Stimulated activated CD4-positive, alpha-beta T cell treated with anti-CD3 and anti-CD28 coated beads, Interleukin-4, amount 100 ng/mL, for 1 hour (primary cell): ENCODE measurements at places on chromosomes 12 and 14.
A peak's percentile ranks its signal among the peaks of the same experiment; 100 is the strongest.

GRCh38 chr14:51638071-51638944 is 13.4 kb upstream of the FRMD6 start:
- no peak for DNase-seq

- DNase-seq = peak; percentile 25
Measured at GRCh38 chr12:24948420-24948756, 513 bp downstream of the BCAT1 start.

- no peak for DNase-seq
Measured at GRCh38 chr12:54968181-54968730, 16.3 kb downstream of the TESPA1 start.

DNA sequence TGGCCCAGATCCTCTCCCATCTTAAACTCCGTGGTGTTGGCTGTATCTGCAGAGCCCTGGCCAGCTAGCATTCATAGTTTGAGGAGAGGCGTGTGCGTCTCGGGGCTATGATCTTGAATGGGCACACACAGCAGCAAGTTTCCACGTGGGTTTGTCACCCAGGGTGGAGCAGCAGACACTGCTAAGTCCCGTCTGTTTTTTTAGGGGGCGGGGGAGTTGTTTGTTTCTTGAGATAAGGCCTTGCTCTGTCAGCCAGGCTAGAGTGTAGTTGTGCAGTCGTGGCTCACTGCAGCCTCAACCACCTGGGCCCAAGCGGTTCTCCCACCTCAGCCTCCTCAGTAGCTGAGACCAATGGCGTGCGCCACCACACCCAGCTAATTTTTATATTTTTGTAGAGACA is 20.1 kb upstream of the TEX22 start:
- DNase-seq = no peak

DNA sequence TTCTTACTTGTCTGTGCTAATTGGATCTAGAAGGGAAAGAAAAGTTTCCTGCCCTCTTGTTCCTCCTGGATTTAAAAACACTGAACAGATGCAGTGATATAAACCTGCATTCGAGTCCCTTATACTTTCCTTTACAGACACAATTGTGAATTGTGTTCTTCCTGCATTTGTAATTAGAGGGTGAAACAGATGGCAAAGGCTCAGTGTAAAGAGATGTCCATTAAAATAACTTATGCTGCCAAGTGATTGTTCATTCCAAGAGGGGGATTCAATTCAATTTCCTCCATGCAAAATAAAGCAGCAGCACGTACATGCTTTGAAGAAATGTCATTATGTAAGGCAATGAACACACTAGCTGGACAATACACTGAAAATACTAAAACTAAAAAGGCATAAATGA is 248.3 kb upstream of the LRIG3 start:
- DNase-seq = no peak

- no peak for DNase-seq
Measured at GRCh38 chr12:72869024-72869423, 596.9 kb downstream of the TRHDE start.

DNA sequence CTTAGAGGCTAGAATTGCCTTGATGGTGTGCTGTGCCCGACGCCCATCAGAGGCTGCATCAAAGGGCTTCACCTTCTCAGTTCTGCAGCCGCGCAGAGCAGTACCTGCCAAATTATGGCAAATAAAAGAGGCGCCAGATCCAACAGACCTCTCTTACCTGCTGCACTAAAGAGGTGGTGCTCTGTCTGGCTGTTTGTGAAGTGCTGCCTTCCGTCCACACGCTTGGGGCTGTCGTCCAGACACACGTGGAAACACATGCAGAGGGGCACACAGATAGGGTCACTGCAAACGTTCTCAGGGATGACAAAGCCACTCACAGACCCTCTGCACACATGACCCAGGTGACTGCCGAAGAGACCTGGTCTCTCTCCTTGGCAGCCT is 617.5 kb downstream of the VRK1 start:
- DNase-seq = no peak

DNA sequence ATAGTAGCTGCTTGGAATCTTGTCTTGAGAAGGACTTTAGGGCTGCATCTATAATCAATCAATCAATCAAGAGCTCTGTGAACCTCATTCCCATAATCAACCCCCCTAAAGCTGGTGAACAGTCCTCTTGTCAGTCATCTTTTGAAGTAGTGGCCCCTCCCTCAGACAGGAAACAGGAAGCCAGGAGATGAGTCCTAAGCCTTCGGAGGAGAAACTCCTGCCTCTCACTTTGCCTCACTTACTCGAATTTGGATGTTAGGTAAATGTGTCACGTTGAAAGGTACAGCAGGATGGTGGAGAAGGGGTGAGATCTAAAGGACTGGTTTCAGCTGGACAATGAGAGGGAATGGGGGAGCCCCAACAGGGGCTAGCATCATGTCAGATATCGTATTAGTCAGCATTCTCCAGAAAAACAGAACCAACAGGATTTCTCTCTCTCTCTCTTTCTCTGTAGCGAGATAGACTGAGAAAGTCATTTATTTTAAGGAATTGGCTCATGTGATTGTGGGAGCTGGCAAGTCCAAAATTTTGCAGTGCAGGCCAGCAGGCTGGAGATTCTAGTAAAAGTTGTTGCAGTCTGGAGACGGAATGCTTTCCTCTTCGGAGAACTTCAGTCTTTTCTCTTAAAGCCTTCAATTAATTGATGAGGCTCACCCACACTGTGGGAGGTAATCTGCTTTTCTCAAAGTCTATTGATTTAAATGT is 144.4 kb upstream of the PWP1 start:
- DNase-seq = no peak
